ENCODE measurements at places on chromosomes 3 and 15.

DNA sequence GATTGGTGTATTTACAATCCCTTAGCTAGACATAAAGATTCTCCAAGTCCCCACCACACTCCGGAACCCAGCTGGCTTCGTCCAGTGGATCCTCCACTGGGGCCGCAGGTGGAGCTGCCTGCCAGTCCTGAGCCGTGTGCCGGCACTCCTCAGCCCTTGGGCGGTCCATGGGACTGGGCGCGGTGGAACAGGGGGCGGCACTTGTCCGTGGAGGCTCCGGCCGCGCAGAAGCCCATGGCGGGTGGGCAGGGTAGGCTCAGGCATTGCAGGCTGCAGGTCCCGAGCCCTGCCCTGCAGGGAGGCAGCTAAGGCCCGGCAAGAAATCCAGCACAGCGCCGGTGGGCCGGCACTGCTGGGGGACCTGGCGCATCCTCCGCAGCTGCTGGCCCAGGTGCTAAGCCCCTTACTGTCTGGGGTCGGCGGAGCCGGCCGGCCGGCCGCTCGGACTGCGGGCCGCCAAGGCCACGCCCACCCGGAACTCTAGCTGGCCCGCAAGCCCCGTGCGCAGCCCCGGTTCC lies 3.5 kb upstream of the RNU5B-1 start:
- DNase-seq, result no peak

DNA sequence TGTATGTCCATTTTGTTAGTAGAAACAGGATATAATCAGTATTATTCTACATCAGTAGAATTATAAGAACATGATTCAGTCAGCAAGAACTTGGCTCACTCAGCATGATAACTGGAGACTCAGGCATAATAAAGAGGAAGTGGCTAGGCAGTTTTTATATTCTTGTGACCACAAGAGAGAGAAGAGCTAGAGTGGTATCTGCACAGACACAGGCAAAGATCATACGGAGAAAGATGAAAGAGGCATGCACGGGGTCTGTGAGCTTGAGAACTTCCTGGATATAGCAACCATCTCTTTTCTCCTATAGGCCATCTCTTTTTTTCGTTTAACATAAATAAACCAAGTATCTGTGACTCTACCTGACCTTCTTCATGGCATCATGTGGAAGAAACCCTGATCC lies 46.8 kb downstream of the MYO5A start:
- DNase-seq, result peak; percentile 83

- peak; percentile 21 for DNase-seq
These were observed 735 bp downstream of the STIMATE start for GRCh38 chr3:52896613-52897012.

DNA sequence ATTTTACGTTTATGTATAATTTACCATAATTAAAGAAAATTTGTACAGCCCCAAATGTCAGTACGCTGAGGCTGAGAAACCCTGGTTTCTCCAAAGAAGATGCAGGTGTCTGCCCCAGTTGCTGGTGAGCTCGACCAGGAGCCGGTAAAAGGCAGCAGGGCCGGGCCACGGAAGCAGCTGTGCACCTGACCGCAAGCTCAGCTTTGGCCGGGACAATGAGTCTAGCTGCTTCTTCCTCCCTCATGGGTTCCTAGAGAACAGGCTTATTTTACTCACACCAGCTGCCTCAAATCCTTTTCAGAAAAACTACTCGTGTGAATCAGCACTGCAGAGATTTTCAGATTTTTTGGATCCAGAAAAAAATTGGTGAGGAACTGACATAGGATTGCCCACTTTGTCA lies 18.0 kb upstream of the ZXDC start:
- DNase-seq, result peak; percentile 16

DNA sequence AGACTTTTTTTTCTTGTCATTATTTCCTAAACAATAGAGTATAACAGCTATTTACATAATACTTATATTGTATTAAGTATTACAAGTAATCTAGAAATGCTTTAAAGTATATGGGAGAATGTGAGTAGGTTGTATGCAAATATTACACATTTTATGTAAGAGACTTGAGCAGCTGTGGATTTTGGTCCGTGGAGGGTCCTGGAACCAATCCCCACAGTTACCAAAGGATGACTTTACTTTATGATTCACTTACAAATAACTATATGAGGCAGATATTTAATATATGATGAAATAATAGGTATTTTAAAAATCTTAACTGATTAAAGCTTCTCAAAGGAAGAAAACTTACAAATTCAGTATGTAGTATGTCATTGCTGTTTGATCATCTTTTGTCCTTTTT lies 56.3 kb downstream of the PPP2R3A start:
- peak; percentile 40 for DNase-seq

GRCh38 chr3:127459891-127460290 lies 130.6 kb downstream of the TPRA1 start:
- no peak for DNase-seq

DNA sequence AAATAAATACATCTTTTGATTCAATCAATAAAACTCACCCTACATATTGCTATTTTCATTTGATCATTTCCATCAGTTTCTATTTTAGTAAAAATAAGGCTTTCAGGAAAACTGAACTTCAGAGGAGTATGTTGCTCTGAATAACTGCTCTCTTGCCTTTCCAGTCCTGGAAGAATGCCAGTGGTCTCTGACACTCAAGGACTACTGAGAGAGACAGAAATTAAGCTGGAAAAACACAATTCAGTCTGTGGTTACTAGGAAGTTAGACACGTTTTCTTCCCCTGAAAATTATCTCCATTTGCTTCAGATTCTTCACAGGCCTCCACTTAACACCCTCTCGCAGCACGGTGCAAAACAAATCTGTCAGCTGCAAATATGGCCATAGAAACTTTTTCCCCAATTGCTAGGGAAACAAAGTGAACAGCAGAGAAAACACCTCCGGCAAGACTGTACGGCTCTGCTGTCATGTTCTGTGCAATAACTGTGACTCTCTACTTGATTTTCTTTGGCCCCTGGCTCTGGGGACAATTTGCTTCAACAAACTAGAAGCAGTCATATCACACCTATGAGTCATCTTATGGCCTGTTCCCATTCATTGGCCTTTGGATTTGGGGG lies 353.0 kb downstream of the MAGI1 start:
- DNase-seq, result peak; percentile 28

GRCh38 chr3:122577409-122578031 lies at the start of gene PARP15:
Gene PARP15 (plus strand): TSS chr3:122577650. CDS start chr3:122577668, 18 bp downstream.
- DNase-seq, result peak; percentile 40

DNA sequence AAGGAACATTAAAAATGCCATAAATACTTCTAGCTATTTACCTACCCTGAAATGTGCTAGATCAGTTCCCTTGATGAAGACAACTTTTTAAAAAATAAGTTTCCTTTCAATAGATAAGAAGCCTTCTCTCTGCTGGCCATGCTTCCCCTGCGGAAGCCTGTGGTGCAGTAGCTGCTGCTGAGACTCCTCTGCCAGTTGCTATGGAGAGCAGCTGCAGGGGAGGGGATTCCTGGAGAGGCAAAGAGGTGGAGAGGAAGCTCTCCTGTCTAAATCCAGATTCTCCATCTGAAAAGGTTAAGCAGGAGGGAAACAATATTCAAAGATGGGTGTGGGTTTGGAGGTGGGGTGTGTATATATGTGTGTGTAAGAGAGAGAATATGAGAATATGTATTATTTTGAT lies 69.8 kb upstream of the BFSP2 start:
- DNase-seq, result no peak

DNA sequence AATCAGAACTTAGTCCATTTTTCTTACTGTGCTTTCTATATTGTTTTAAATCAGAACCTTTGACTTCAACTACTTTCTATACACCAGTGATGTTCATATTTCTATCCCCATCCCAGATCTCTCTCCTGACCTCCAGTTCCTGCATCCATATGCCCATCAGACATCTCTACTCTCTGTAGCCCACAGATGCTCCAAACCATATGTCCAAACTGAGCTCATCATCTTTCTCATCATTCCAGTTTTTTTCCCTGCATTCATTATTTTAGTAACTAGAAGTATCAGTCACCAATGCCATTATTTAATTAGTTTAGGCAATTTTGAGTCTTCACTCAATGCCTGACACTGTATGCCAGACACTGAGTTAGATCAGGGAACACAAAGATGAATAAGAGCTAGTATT lies 25.4 kb upstream of the IL16 start:
- no peak for DNase-seq

- DNase-seq, result peak; percentile 14
These were observed 155.9 kb upstream of the FEZF2 start for GRCh38 chr3:62529230-62529629.

DNA sequence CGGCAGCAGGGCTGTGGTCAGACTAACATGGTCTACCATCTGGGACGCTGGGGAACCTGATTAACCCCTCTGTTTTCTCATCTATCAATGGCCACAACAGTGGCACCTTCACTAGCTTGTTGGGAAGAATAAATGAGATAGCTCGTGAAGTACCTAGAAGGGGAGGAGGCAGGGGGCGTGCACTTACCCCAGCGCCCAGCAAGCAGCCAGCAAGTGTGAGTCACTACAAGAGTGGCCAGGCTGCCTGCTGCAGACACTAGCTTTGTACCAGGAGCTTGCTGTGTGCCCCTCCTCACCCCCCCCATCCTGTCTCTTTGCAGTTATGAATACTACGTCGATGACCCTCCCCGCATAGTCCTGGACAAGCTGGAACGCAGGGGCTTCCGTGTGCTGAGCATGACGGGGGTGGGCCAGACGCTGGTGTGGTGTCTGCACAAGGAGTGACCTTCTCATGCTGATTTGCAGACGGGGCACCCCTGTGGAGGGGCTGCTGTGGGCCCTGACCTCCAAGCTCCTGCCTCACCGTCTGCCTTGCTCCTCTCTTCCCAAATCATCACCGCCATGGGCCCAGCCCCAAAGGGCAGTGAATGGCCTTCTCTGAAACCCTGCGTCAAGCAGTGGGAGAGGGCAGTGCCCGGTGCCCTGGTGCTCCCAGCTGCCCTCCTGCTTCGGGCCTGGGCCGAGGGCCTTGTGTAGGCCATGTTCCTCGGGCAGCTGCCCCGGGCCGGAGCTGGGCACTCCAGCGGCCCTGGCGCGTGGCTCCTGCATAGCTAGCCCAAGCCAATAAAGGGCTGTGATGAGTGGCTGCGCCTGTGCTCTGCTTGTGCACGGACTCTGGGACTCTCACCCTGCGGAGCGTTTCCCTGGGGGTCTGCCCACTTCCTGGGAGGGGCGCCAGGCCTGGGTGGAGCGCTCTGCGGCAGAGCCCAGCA lies 2.6 kb upstream of the C15orf62 start:
- DNase-seq, result peak; percentile 57

GRCh38 chr15:25860885-25861866 lies 2.0 kb downstream of the ATP10A start:
- peak; percentile 81 for DNase-seq

DNA sequence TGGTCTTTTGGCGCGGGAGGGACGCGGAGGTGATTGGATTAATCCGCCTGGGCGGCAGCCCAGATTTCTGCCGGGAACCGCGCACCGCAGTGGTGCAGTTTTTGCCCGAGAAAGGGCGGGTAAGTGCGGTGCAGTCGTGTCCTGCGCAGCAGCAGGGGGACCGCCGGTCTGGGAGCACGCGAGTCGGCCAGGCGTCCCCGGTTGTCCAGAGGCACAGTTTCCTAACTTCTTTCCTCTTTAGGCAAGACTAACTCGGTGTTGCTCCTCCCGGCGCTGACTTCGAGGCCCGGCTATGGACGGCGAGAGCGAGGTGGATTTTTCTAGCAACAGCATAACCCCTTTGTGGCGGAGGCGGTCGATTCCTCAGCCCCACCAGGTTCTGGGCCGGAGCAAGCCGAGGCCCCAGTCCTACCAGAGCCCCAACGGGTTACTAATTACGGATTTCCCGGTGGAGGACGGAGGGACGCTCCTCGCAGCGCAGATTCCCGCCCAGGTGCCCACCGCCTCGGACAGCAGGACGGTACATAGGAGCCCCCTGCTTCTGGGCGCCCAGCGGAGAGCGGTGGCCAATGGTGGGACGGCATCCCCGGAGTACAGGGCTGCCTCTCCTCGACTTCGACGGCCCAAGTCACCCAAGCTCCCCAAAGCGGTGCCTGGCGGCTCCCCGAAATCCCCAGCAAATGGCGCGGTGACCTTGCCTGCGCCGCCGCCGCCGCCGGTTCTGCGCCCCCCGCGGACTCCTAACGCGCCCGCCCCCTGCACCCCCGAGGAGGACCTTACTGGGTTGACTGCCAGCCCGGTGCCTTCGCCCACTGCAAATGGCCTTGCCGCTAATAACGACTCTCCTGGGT lies 736 bp downstream of the ARHGEF26 start:
- DNase-seq, result peak; percentile 57

DNA sequence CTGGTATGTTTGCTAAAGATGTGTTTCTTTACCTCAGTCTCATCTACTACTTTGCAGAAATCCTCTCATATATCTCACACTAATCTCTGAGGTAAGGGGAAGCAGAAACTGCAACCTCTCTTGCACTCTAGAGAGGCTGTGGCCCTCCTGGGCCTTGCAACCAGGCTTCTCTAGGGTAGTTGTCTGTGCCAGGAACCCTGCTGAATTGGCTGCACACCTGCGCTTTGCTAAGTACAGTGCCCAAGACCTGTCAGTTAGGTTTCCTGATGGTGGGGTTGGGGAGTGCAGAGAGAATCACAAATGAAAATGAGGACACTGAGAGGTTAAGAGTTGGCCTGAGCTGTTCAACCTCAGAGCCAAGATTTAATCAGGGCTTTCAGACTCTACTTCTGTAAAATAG lies 117.2 kb upstream of the PLXNA1 start:
- DNase-seq, result no peak

- DNase-seq, result peak; percentile 64
These were observed 397.4 kb downstream of the OTOL1 start for GRCh38 chr3:161893972-161894371.

DNA sequence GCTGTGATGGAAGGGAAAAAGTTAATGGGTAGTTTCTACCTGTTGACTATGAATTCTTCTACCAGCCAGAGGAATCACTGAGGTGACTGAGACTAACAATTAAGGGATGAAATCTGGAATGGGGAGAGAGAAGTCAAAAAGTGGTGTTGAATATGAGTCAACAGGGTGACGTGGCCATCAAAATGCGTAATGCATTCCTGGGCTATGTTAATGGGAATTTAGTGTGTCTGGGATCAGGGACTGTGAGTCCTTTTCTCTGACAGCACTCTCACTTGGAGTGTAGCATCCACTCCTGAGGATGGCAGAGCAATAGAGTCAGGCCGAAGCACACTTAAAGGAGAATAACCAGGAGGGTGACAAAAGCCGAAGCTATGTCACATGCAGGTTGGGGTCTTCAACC lies 60.4 kb downstream of the MESD start:
- DNase-seq, result peak; percentile 92

GRCh38 chr15:98845138-98845884 lies 162.3 kb downstream of the PGPEP1L start:
- no peak for DNase-seq

GRCh38 chr15:86327230-86327865 lies 247.7 kb downstream of the AGBL1 start:
- DNase-seq, result no peak

- DNase-seq, result no peak
These were observed 465.2 kb downstream of the IL5RA start for GRCh38 chr3:2645001-2645400.
